ENCODE measurements at places on chromosomes 7 and 10. TPM values are rescaled to one million over a fixed set of nuclear protein-coding genes. Genes with fewer than 3 reads are reported as not detected.

DNA sequence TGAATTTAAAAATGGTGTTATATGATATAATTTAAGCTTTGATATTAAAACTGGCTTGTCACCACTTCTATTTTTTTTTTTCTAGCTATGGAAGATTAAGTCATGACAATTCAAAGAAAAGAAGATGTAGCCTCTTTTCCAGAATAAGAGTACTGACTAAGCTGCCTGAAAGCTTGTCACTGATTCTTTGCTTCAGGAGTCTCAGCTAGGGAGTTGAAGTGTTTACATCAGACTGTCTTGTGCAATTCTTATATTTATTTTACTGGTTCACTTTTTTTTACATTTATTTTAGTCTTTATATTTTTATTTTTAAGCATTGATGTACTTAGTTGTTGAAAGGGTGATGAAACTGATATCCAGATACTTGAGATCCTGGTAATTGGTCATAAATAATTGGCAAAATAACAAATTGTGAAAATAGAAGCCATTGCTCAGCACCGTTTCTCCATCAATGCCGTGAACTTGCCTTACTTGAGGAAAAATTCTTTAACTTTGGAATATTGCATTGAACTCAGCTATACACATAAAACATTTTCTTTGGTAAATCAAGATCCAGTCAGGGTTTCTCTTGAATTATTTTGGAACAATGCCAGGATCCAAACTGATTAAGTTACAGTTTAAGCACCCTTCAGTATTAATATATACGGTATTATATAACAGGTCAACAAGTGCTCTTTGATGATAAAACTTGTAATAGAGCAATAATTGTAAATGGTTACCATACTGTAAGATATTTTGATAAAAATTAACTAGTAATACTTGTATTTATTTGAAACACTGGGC is 156.4 kb downstream of the PHTF2 start:
- DNase-seq, result peak; percentile 69

The SIRT1 gene
- 20.6 TPM for total RNA-seq

DNA sequence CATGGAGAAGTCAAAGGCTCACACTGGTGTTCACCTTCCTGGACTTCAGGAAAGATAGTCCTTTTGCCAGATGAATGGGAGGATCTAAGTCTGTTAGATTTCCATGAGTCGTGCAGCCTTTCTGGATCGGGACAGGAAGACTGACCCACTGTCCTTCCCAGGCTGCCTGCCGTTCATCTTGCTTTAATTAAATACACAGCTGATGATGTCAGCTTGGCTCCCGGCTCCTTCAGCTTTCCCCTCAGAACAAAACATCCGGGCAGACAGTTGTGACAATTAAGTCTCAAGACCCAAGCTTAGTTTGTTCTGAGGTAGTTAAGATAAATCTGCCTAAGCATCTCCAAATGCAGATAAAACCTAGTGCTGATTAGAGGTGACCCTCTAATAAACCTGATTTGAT is 58.6 kb downstream of the AUTS2 start:
- no peak for DNase-seq

DNA sequence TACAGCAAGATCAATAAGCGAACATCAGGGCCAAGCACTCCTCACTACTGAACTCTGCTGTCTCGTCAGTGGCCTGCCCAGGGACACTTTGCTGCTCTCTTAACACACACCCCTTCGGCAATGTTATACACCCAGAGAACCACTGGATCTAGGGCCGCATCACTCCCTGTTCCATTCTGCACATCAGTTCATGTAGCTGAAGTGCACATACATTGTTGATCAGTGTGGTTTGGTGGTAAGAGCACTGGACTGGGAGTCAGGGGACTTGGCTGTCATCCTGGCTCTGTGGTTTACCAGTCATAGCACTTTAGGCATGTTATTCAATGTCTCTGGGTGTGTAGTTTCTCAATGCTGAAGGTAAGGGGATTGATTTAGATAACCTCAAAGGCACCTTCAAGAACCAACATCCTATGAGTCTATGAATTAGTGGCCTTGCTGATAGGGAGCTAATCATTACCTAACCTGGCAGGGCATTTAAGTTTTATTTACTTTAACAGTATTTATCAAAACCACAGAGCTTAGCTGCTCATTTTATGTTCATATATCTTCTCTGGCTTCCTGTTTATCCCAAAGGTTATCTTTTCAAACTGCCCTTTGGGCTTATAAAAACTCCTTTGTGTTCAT is 24.8 kb downstream of the DUSP5 start:
- DNase-seq, result peak; percentile 65

GRCh38 chr7:158572000-158572828 is 15.4 kb downstream of the PTPRN2 start:
- DNase-seq, result no peak

The ABCC2 gene
- 0.36 TPM for total RNA-seq

The NXPH1 gene
- total RNA-seq, result not detected
